BJ (cell line): ENCODE measurements at places on chromosomes 2 and 18.

GRCh38 chr2:224837558-224837957, 121.4 kb upstream of the CCDC195 start:
- peak; percentile 44 for DNase-seq

DNA sequence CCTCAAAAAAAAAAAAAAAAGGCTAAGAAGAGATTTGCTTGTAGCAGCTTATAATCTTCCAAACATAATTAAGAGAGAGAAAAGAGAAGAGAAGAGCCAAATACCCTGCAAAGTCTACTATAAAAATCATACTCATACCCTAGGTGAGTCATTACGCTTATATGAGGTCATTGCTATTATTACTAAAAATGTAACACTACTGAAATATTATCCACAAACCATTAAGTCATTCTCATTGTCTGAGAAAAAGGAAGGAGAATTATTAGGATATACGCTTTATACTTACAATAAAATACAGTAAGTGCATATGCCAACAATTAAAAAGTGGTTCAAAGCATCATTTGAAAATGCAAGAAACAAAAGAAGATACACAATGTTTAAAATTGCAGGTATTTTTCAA, 66.5 kb downstream of the COLEC12 start:
- DNase-seq, result no peak

- DNase-seq, result no peak
These were observed 46.4 kb downstream of the BMP10 start for GRCh38 chr2:68824831-68825230.

DNA sequence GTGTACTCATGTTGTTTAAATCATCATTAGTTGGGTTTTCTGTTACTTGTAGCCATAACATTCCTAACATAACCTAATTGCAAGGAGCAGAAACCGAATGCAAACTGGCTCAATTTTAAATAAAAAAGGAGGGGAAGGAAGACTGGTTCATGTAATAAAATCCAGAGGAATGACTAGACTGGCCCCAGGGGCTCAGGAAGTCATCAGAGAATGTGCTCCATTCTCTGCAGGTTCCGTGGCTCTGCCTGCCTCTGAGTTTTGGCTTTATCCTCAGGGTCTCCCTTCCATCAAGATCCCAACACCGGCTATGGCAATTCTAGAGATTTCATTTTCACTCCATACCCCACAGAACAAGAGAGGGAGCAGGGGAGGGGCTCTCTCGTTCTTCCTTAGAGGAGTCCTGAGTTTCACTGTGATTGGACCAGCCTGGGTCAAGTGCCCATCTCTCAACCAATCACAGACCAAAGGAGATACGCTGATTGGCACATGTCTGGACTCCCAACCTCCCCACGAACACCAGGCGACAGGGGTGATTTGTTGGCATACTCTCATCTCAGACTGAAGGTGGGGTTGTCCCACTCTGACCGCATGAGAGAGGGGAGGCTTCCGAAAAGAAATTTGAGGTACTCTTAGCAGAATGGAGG, 64.8 kb downstream of the NPPC start:
- DNase-seq, result peak; percentile 19

DNA sequence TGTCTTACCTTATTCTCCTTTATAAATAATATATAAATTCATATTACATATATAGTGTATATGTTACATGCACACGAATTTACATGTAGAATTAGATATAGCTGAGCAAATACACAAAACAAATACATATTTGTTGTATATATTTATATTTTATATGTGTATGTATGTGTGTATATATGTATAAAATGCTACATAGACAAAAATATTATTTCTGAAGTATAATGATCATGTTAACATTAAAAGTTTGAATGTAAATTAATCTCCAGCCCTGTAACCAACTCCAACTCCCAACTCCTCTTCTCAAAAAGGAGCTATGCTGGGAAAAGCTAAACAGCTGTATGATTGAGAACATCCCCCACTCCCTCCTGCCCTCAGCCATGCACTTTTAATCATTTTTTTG, 42.7 kb upstream of the RND3 start:
- DNase-seq, result no peak

DNA sequence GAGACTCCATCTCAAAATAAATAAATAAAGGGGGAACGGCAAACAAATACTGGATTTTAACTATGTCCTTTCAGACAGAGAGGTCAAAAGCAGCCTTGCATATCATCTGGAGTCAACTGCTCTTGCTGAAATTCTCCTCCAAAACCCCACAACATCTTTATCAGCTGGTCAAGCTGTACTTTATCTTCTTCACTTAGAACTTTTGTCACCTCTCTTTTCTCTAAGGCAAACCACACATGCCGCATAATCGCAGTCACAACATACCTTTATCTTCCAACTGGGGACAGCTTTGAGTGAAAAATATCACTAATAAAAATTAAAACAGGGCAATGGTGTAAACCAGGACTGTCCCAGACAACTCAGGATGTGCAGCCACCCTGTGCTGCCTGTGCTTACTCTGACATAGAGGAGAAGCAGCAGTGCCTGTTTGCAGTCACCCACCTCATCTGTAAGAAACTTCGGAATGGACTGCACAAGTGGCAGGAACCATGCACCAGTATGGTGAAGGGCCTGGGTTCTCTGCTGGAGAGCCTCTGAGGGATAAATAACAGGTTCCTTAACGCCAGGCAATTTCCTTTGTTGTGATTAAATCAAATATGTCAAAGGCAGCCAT, 6.2 kb downstream of the MPPE1 start:
- no peak for DNase-seq

DNA sequence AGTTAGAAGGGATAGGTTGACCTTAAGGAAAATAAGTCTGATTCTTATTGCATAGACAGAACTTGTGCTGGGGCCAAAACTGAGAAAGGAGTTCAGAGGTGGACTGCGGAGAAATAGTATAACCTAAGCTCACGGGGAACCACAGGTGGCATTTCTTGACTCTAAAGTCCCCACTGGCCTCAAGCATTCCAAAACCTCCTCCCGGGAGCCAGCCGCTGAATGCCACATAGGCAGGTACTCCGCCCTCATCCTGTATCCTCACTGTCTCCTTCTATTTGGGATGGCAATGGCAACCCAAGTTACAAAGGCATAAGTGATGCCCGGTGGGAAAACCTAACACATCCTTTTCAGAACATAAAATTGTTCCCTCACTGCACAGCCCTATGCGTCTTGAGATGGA, 173.0 kb downstream of the SP3 start:
- DNase-seq, result no peak

DNA sequence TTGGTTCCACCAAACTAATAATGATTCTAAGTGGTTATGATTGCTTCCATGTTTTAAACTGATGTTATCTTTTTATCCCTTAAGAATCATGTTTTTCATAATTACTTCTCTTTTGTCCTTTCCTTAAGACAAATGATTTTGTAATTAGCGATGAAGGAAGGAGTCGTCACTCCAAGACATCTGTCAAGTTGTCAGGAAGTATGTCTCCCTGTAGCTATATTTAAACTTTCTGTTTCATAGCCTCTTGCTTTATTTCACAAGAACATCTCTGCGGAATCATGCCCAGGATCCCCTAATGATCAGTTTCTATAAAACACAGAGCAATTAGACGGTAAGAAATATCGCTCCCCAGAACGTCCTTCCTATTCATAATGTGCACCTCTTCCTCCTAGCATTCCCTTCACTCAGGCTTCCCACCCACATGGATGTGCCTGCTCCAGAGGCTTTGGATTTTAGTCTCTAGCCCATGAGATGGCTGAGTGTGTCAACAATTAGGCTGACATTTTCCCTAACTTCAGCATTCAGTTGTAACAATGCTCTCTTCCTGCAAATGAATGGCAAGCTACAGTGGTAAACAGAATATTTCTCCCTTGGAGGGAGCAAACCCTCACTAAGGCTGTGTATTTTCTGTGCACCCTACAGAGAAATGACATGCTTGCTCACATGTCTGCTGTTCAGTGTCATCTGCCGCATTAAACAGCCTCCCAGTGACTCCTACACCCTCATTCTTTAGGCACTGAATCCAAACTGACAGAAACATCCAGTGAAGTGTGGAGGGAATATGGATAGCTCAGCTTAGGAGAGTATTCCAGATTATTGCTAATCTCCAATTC, 879.6 kb upstream of the CELF4 start:
- no peak for DNase-seq

DNA sequence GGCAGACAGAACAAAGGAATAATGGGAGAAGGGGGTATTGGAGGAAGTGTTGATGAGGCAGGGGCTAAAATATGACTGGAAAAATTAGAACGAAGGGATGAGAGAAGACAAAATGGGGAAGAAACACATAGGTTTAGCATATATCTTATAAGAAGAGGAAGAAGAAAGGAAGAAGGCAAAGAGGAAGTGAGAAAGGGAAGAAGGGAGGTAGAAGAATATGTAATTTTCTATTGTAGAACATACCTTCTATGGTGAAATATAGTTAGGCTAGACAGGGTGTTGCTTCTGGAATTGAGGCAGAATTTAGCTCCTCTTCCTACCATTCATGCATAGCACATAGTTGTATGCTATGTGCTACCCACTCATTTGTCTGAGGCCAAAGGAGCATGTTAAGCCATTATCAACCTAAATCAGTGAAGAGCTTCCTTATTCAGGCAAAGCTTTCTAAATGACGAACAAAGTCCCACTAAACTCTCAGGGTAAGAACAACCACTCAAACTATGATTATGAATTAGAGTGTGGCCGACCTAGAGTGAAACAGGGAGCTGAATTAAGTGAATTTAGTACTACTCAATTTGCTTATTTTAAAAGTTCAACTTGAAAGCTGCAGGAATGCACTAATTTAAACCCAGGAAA, 180.9 kb upstream of the GALNT5 start:
- no peak for DNase-seq

DNA sequence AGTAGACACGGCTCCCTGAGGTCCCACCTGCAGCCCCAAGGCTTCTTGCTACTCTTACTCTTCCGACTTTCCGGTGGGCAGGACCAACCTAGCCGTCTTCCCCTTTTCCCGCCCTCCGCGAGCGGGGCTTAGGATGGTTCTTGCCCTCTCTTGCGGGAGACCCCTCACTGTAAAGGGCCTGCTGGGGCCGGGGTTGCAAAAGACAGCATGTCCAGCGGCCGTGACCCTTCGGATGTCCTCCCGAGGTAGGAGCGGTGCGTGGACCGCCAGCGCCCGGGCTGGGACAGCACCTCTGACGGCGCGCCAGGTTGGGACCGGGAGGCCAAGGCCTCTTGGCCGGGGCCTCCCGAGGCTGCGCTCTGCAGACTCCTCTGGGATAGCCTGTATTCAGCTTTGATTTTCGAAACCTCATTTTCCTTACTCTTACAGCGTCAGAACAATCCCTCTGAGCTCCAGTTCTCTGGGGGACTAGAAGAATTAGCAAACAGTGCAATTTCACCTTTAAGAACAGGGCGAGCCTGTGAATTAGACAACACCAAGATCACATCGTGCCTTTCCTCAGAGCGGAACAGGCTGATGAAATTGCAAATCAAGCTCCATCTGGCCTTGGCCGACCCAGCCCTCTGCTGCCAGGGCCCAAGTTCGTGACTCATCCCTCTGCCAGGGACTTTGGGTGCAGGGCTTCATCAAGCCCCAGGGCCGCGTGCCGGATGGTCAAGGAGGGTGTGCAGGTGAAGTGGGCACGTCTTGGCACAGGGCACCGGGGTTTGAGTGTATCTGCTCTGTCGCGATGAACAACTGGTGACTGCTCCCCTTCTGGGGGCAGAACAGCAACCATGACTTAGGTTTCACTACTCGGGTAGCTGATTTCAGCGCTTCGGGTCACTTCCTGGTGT, 777 bp downstream of the MOCOS start:
- DNase-seq, result no peak

- no peak for DNase-seq
These were observed 1.6 kb downstream of the MOCOS start for GRCh38 chr18:36188916-36189315.

- DNase-seq, result no peak
These were observed 53.2 kb downstream of the ITGA6 start for GRCh38 chr2:172480301-172481218.

GRCh38 chr2:29130295-29130694, 15.1 kb downstream of the CLIP4 start:
- peak; percentile 56 for DNase-seq

DNA sequence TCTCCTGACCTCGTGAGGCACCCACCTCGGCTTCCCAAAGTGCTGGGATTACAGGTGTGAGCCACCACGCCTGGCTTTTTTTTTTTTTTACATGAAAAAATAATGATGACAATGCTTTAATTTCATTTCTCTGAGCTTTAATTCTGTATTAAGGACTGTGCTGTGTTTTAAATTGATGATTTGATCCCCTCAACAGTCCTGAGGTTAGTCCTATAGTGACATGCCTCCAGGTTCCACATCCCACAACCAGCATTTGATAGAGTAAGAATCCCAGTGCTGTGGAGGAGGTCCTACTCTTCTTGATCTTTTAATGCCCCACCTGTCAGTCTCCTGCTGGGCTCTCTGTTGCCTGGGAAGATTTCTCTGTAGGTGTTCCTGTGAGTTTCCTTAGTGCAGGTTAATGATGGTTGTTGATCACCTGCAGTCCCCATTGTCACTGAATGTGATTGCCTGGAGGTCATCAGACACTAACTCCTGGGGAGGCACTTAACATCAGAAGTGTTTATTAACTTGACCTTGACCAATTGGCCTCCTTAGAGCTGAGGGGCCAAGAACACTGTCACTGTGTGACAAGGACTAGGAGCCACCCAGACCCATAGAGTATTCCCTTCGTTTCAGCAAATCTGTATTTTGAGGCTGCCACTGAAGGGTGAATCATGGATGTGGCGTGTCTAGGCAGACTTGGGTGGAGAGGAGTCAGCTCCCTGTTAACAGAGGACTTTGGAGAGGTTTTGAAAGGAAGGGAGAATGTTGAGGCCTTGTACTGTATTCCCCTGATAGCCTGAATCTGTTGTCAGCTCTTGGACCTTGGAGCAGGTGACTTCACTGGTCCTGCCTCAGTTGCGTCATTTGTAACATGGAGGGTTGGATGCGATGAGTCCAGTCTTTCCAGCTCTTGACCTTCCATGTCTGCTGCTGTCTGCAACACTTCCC, 11.5 kb downstream of the ASAP2 start:
- no peak for DNase-seq

DNA sequence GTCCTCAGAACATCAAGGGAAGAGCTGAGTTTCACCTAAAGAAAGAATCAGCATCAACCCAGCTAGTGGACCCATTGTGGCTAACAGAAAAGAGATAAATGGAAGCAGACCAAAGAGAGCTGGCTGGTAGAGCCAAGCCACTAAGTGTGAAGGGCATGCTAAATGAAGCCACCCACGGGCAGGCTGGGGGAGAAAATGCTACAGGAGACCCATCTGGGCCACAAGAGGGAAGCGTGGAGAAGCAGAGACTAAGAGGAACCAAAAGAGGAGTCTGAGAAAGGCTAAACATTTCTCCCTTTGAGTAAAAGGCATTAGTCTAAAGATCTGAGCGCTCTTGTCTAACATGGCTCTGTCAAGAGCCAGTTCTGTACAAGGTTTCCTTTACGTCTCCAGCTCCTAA, 15.8 kb downstream of the CWC22 start:
- no peak for DNase-seq
